ENCODE measurements at places on chromosomes 5 and 9.

DNA sequence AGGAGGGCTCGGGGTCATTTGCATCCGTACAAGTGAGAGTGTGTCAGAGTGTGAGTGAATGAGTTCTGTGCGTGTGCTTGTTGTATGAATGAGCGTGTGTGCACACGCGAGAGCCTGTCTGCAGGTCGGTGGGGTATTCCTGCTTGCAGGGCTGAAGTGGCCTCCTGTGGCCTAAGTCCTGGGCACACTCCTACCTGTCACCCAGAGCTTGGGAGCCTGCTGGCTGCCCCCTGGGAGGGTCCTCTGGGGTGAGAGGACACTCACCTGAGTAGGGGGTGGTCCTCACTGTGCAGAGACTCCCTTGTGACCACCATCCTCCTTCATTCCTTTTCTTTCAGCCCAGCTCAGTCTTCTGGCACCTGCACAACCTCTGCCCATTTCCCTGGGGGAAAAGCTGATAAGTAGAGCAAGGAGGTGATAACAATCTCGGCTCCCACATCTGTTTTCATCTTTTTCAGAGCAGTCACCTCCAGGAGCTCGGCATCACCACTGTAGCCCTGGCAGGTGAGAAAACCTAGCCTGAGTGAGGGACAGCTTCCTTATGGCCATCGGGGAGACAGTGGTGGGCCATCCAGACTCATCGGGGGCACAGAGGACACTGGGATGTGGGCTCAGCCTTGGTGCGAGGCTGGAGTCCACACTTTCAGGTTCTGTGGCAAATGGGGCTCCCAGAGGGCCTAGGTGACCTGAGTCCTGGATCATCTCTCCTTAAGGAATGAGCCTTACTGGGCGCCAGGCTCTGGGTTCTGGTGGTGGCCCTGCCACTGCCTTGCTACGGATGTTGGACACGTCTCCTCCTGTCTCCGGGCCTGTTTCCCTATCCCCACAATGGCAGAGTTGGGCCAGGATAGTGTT, 38.7 kb upstream of the SYNPO start:
- DNase-seq: no peak

- DNase-seq: peak; percentile 94
These were observed 80.1 kb upstream of the DMAC1 start for GRCh38 chr9:7879551-7880245.

DNA sequence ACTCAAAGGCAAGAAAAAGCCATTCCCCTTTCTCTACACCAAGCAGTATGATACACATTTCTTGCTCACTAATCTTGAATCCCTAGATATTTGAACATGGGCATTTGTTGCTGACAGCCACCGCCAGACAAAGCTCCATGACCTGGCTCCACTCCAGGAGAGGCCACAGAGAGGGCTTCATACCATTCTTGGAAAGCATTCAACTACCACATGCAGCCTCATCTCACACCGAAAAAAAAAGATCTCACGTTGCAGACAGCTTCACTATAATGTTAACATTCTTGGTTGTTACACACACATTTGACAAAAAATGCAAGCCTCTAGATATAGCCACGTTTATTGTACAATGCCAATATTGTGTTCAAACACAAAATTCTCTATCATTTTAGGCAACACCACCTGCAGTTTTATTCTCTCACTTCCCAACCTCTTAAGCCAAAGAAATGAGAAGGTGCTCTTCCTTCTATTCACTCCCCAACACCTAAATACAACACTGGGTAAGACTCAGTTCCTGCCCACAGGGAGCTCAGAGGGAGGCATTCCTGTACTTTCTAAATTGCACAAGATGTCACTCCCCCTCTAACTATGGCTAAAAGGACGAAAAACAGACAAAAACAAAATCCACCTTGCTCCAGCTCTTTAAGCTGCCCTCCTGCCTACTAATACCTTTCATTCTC, 222.4 kb downstream of the TSSK1B start:
- no peak for DNase-seq

GRCh38 chr9:13205824-13206223, 73.7 kb downstream of the MPDZ start:
- no peak for DNase-seq

GRCh38 chr5:16536246-16536645, 70.6 kb upstream of the ZNF622 start:
- DNase-seq: no peak

DNA sequence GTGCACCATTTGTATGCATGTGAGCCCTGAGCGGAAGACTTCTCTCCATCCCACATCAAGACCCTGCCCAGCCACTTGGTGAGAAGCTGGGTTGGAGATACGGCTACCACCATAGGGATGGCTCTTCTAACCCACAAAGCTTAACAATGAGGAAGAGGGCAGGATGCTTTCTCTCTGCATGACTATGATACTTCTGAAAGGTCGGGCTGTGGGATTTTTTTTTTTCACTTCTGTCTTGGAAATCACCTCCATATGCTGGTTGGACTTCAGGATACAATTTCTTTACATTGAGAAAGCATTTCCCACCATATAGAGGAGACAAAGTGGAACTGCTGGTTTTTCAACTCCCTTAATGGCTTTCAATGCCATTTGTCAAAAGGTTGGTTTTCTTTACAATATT, 30.5 kb downstream of the ZNF366 start:
- DNase-seq: no peak

- DNase-seq: no peak
These were observed 567.3 kb upstream of the KLF4 start for GRCh38 chr9:108056805-108057386.

DNA sequence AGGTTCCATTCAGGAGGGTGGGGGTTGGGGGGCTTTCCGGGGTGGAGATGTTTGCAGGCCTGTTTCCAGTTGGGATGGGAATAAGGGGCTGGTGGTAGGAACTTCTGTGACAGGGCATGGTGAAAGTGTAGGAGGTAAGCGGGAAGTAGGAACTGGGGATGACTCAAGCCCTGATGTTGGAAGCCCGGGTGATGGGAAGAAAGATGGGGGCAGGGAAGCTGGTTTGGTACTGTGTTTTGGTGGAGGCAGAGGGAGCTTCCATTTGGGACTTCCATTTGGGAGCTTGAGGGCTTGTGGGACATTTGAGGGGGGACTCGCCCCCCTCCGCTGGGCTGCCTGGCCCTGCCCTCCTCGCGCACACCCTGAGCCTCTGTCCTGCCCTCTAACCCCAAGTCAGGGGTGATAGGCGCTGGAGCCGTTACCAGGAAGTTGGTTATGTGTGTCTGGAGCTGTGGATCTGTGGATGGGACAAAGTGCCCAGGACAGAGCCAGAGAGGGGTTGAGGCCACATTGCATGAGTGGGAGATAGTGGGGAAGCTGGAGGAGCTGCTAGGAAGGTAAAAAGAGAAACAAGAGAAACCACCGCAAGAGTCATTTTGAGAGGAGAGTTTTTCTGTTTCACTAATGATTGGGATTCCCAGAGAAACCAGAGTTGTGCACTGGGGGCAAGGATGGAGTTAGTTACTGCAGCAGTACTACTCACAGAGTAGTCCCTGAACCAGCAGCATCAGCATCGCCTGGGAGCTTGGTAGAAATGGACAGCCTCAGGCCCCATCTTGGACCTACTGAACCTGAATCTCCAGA, 6.6 kb downstream of the RGS14 start:
- DNase-seq: no peak

- DNase-seq: no peak
These were observed 148.1 kb downstream of the EBF1 start for GRCh38 chr5:158951436-158952247.

Measured in NCI-H524 treated with DMSO at 0.1 percent for 48 hours (cell line).